ENCODE measurements at places on chromosomes 11 and 22. TPM values are rescaled to one million over a fixed set of nuclear protein-coding genes. Genes with fewer than 3 reads are reported as not detected.

Gene B4GAT1
- 42.0 TPM for total RNA-seq

Gene CARD18
- total RNA-seq: not detected

Gene ELF5
- not detected for total RNA-seq

Gene ANKK1
- not detected for total RNA-seq

Gene RPLP2
- total RNA-seq: 970 TPM

Gene NOX4
- 1.7 TPM for total RNA-seq

Gene DEUP1
- total RNA-seq: not detected

Gene DEPDC5
- 15.3 TPM for total RNA-seq

Gene FAM181B
- total RNA-seq: 0.16 TPM

Gene SEPTIN3
- not detected for total RNA-seq

Gene DERL3
- 1.4 TPM for total RNA-seq

Gene C11orf65
- 1.6 TPM for total RNA-seq

Gene CEND1
- total RNA-seq: 0.25 TPM

Gene ARHGAP20
- 0.48 TPM for total RNA-seq

Gene GLYATL1
- total RNA-seq: not detected

Measured in heart right ventricle (tissue), 16 donors.